Stimulated activated CD4-positive, alpha-beta T cell treated with anti-CD3 and anti-CD28 coated beads, TNF-alpha, amount 100 ng/mL, for 48 hours (primary cell): ENCODE measurements at places on chromosomes 2 and 18.

- no peak for DNase-seq
Measured at GRCh38 chr2:163717993-163718680, 17.7 kb downstream of the FIGN start.

GRCh38 chr2:170928036-170928823 is 823 bp upstream of the GORASP2 start:
- no peak for DNase-seq

- DNase-seq = no peak
Measured at GRCh38 chr18:57004366-57005121, 142.3 kb upstream of the BOD1L2 start.

- no peak for DNase-seq
Measured at GRCh38 chr18:56550121-56550520, 88.3 kb downstream of the TXNL1 start.

DNA sequence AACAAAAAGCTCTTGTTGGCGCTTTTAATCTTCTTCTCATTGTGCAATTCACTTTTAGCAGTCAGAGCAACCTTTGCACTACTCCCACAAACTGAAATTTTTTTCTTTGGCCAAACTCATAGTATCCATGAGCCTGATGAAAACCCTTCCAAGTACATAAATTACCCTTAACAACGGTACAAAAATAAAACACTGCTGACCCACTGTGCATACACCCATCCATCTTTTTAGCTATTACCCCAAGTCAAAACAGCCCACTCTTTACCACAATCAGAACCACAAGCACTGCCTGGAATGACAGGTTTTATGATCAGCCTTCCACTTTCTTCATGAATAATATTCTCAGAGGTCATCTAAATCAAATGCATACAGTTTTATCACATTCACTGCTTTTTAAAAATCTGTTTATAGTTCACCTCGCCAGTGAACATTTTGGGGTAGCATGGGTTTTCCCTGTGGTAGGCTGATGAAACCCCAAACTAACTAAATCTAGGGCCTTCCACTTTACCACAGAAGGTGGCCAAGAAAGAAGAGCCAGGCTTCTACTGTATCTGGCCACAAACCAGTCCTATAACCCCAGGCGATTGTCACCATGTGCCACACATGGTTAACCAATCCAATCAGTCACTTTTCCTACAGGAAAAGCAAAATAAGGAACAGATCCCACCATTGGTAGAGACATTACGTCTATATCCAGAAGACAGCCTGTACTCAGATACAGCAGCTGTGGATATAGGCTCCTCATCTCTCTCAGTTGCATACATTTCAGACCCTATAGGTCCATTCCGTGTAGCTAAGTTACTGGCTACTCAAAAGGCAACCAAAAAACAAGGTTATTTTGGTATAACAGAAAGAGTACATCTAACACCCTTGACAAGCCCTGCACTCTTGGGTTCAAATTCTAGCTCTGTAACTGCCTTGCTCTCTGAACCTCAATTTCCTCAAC is 171.3 kb downstream of the THADA start:
- DNase-seq = no peak

- no peak for DNase-seq
Measured at GRCh38 chr2:32882816-32883810, 63.6 kb upstream of the LTBP1 start.

GRCh38 chr2:23420840-23421476 is 36.0 kb downstream of the KLHL29 start:
- DNase-seq = no peak

DNA sequence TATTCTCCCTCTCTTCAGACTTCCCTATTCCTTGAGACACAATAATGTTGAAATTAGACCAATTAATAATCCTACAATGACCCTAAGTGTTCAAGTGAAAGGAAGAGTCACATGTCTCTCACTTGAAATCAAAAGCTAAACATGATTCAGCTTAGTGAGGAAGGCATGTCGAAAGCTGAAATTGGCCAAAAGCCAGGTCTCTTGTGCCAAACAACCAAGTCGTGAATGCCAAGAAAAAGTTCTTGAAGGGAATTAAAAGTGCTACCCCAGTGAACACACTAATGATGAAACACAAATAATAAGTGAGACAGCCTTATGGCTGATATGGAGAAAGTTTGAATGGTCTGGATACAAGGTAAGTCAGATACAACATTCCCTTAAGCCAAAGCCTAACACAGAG is 115.4 kb downstream of the PXDN start:
- DNase-seq = no peak

GRCh38 chr2:26672112-26672817 is 20.3 kb upstream of the KCNK3 start:
- no peak for DNase-seq

DNA sequence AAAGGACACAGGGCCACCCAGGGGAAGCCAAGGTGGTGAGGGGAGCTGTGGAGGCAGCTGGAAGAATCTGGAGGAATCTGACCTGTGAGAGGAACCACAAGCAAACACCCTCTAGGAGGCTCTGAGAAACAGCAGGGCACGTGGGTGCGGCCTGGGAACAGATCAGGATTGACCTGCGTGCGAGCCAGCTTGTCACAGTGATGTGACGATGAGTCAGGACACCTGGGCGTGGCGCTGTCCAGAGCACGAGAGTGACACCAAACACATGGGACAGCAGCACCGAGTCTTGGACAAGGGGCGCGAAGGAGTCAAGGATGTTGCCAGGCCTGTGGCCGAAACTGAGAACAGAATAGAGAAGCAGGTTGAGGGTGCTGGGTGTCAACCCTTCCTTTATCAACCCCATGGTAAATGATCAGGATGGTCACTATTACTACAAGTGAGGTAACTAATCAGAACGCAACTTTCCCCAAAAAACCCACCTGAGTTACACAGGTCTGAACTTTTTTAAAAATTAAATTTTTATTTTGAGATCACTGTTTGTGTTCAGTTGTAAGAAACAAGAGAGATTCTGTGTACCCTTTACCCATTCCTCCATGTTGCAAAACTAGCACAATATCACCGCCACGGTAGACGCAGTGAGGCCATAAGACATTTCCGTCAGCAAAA is 637 bp upstream of the SFT2D3 start:
- DNase-seq = peak; percentile 10

DNA sequence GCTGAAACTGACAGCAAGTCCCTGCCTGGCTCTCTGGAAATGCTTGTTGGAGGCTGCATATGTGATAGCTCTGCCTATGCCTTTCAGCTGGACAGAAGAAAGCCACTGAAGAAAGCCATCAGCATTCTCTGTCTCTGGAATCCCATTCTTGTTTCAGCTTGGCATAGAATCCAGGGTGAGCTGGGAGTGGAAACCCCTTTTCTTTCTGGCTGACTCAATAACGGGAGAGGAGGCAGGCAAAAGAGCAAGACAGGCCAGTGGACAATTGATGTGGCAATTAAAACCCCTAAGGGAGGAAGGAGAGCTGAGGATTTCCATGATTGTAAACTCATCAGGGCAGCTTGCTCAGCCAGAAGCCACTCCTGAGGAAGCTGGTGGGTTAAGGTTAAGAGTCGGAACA is 208.1 kb downstream of the CLIP4 start:
- no peak for DNase-seq

- no peak for DNase-seq
Measured at GRCh38 chr2:109238580-109238979, 109.6 kb downstream of the SH3RF3 start.

- DNase-seq = no peak
Measured at GRCh38 chr18:48007955-48008701, 77.7 kb upstream of the SMAD2 start.

DNA sequence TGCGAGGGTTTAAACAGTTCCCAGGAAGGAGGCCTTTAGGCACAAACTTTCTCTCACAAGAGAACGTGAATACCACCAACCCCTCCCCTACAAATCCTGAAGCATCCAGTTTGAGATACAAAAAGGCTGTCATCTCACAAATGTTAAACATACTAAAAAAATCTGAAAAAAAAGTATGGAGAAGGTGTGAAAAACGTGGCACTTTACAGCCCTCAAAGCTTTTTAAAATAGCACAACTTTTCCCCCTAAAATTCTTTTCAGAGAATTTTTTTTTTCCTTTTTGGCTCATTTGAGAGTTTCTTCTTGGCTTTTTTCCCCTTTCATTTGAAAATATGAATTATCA is 10.1 kb downstream of the ZEB2 start:
- DNase-seq = no peak

- DNase-seq = no peak
Measured at GRCh38 chr2:236661061-236661761, 91.6 kb downstream of the ACKR3 start.

DNA sequence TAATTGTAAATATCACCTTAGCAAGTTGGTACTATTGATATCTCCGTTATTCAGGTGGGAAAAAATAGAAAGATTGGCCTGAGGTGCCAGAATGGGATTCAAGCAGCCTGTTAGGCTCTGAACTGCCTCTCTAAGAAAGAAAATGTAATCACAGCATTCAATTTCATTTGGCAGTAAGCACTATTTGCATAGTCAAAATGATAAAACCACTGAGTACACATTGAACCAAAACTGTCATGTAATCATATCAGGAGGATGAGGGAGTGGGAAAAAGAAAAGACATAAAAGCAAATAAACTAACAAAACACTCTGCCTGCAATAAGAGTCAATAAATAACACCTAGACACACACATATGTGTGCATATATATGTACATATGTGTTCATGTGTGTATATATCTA is 103.9 kb upstream of the TACR1 start:
- DNase-seq = no peak

GRCh38 chr2:54894467-54894866 is 155.8 kb downstream of the RTN4 start:
- DNase-seq = no peak

DNA sequence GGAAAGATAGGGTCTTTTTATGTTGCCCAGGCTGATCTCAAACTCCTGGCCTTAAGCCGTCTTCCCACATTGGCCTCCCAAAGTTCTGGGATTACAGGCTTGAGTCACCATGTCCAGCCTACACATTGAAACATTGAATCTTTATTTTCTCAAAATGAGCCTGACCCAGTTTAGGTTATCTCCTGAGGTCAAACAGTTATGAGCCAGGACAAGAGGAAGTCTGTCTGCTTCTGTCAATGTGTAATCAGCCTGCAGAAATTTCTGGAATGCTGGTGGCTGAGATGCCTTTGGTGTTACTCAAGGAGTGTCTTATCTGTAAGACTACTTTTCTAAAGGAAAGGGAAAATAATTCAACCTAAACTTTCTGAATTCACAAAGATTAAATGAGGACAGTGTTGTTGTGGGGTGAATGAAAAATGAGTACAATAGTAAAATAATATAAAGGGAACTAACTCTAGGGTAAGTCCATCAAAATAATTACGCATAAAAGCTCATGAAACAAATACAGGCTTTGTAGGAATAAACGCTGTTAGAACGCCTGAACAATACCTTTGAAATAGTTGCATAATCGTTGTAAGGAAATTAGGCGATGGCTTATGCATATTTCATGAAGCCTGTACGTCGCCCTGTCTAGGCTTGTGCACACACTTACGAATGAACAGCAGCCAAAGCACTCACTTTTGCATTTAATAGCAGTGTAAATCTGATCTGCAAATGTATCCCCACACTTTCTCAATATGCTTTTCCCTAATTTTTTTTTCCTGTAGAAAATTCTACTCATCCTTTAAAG is 260.8 kb downstream of the RDH14 start:
- DNase-seq = no peak

DNA sequence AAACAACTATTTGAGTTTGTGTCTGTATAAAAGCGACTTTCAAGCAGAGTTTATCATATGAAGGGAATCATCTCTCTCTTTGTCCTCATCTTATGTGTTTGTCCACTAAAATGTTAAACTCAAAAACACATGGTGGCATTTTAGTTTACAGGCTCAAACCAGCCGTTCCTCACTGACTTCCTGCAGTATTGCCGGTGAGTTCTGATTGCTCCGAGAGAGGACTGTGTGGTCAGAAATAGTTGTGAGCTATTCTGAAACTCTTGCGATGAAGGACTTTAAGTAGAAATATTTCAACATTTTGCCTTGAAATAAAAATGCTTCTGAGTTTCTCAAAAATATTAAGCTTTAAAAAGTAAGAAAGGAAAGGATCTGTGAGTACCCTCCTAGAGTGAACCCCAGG is 163.2 kb upstream of the CAVIN2 start:
- DNase-seq = no peak

DNA sequence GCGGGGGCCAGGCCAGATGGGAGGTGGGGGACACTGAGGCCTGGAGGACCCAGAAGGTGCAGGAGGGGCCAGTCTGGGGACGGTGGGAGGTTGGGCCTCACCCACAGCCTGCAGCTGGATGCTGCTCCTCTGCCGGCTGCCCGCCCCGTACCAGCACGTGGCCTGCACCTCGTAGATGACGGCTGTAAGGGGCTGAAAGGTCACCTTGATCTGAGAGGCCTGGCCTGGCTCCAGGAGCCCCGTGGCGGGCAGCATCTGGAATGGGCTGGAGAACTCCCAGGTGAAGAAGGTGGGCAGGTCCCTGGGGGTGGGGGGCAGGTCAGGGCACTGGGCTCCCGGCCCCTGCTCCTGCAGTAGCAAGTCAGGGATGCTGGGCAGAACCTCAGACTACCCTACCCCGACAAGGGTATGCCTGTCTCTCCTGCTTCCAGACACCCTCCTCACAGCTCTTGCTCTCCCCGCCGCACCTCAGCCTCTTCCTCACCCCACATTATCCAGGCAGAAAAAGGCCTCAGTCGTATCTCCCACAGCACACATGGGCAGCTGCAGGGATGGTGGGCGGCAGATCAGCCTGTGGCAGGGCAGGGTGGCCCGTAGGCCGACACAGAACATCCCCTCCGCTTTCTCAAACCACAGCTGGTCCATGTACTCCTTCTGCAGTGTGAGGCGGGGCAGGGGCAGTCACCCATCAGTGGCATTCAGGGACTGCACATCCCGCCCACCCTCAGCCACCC is 10.1 kb downstream of the CFAP65 start:
- no peak for DNase-seq

DNA sequence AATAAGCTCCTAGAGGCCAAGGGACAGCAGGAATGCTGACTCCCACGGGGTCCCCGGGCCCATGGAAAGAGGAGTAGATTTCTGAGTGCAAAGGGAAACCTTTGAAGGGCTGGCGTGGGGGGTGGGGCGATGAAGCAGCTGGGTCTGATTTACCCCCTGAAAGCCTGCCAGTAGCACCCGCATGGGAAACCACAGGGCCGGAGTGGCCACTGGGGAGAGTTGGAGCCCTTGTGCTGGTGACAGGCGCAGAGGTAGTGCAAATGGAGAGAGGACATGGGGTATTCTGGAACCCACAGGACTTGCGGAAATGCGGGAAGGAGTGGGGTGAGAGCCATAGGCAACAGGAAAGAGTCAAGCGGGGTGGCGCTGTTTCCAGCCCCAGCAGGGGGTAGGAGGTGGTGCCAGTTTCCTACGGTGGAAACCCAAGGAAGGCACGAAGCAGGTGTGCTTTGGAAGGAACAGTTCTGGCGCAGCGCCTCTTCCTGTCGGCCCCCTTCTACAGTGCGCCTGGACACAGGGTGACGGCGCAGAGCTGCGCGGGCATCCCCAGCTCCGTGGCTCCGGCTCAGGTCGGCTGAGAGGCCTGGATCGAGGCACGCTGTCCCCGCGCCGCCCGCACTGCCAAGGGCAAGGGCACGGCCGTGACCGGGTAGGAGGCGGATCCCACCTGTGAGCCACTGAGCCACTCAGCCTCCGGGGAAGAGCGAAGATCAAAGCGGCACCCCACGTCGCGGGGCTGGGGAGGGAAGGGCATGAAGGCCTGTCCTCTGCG is 149.0 kb upstream of the GLI2 start:
- DNase-seq = no peak
